Stimulated activated CD4-positive, alpha-beta T cell treated with anti-CD3 and anti-CD28 coated beads, Interleukin-12 subunit alpha, Interleukin-12 subunit beta, amount 100 ng/mL, for 48 hours (primary cell): ENCODE measurements at places on chromosomes 1 and 21.

- no peak for DNase-seq
Observed at GRCh38 chr1:22331618-22332423, 119.8 kb upstream of the ZBTB40 start.

DNA sequence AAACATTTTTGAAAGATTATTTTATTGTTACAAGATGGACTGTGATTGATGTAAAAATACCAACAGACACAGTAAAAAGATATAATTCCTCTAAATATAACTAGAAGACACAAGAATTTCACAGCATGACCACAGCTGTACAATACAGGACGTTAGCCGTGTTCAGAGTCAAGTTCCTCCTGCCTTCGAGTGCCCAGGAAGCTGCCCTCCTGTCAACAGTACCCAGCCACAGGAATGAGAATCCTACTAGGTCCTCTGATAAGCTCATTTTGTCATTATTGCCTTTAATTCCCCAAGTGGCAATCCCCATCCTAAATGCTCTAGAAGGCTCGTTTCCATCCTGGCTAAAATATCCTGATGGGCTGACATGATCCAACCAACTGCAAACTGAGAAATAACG is 16.4 kb upstream of the CAPN2 start:
- no peak for DNase-seq

DNA sequence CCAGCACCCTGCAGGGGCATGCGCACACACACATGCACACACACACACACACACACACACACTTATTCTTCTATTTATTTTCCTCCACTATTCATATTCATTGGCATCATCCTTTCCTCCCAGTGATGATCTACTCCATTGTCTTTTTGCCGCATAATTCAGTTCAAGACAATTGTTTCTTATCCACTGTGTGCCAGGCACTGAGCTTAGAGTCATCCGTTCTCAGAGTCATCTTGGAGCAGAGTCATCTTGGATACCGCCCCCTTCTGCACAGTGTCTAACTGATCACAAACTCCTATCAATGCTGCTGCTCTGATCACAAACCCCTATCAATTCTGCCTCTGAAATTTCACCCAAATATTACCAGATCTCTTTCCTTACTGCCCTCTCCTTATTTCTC is 102.8 kb upstream of the PROX1 start:
- no peak for DNase-seq

DNA sequence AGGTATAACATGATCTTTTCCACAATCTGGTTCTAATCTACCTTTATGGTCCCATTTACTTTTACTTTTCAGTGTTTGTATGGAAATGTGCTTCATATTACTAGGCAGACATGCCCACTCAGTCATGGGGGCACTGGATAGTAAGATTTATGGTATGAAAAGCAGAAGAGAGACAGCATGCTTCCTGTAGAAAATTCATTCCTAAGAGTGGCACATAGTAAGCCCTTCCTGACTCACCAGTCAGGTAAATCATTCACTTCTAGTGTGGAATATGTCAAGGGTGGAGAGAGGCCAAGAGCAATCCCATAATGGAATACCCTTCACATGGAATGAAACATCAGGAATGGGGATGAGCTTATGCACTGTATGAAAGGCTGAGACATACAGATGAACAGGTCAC is 49.5 kb upstream of the BCL10 start:
- no peak for DNase-seq

DNA sequence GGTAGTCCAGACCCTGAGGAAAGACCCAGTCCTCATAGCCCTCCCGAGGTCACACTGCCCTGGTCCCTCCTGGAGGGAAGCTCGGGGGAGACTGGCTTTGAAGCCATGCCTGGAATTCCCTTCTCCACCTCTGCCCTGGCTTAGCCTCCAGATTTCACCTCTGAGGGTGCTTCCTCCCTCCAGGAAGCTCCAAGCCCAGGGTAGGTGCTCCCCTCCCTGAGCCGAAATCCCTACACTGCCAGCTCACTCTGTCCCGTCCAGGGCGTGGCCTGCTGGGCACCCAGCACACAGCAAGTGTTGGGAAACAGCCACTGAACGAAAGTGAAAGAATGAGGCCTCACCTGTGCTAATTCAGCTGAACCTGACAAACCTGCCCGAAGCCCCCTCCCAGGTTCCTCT is 6.0 kb upstream of the TNFRSF25 start:
- no peak for DNase-seq

GRCh38 chr1:93807311-93807930 is 71.6 kb downstream of the DNTTIP2 start:
- DNase-seq, result no peak

- no peak for DNase-seq
Observed at GRCh38 chr1:3036447-3037280, 15.4 kb downstream of the ACTRT2 start.

DNA sequence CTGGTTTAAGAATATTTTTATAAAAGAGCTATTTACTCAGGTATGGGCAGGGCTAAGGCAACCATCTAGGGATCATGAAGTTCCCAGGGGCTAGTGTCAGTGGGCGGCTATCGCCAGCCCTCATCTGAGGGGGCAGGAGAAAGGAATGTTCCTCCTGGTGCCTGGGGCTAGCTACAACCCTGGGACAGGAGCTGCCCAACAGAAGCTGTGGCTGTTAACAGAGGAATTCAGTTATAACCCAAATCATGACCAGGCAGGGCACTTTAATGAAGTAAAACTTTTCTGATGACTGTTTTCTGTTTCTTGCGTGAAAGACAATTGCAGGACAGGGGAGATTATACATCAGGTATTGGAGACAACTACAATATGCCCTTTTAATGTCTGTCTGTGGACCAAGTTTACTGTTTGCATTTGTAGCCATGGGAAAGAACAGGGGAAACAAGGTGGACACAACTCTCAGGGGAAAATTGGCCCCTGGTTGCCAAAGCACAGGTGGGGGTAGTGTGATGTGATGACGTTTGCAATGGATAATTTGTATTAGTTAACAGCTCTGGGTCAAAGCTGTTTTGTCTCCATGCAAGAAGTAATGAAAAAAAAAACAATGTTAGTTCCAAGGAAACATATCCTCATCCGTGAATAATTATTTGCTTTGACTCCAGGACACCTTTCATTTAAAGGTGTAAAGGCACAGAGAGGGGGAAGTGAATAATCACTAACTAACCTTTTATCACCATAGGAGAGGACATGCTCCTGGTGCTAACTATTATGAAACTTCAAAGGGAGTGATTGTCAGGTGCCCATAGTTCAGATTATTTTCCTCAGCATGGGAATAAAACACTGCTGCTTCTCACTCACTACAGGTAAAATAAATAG is 105.2 kb downstream of the TSEN15 start:
- DNase-seq, result no peak

DNA sequence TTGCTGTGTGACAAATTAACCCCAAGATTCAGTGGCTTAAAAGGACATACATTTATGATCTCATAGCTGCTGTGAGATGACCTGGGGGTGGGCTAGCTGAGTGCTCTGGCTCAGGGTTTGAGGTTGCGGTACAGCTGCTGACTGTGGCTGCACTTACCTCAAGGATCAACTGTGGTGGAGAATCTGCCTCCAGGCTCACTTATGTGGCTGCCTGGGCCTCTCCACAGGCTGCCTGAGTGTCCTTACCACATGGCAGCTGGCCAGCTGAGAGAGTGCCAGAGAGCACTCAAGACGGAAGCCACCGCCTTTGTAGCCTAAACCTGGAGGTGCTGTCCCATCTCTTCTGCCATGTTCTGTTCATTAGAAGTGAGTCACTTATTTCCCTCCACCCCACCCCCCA is 5.7 kb downstream of the LRRC71 start:
- peak; percentile 42 for DNase-seq

GRCh38 chr1:7250176-7250575 is 464.9 kb downstream of the CAMTA1 start:
- no peak for DNase-seq

GRCh38 chr1:33372677-33373076 is 51.8 kb upstream of the A3GALT2 start:
- DNase-seq, result no peak

GRCh38 chr1:159023723-159024122 is 14.0 kb downstream of the IFI16 start:
- DNase-seq, result no peak

- DNase-seq, result no peak
Observed at GRCh38 chr1:182520736-182521135, 68.3 kb downstream of the RNASEL start.

DNA sequence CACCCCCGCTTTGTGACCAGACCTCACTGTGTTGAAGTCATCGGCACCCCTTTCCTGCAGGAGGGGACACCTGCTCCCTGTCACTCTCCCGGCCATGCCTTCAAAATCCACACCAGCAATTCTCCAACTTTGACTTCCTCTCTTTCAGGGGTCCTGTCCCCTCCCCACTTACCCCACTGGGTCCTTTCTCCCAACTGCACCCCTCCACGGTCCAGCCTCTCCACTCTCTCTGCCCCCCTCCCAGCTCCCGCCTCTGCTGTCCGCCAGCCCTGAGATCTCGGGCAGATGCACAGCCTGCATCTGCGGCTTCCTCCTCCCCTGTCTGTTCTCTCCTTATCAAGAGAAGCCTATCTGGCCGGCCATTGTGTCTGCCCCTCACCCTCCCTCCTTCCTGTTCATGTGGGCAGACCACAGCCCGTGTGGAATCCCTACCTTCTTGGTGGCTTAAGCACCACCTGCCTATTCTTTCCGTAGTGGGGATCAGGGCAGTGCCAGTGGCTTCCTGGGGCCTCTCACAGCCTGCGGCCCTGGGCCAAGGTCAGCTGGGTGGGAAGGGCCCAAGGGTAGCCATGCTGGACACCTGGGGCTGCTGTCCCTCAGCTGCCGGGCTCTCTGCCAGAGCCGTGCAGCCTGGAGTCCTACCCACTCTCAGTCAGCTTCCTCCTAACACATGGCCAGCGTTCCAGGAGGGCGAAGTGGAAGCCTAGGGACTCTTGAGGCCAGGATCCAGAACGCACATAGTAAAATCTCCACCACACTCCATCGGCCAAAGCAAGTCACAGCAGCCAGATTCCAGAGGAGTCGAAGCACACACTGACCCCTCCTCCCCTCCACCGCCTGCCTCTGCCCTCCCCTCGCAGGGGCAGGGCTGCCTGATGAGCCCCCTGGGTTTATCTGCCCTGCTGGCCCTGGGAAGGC is 5.1 kb upstream of the HES4 start:
- DNase-seq, result no peak

DNA sequence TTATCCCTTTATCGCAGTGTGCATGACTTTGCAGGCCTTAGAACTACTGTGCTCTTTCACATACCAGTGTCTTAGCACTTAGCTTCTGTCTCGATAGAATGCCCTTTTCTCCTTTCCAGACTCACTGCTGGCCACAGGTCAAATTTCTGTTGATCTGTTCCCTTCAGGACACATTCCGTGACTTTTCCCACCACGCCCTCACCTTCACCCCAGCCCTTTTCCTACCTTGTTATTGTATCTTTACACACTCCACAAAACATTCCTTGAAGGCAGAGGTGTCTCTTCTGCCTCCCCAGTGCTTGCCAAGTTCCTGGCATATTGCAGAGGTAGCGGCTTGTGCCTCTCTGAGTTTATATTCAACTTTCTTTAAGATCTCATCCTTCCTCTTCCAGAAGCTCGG is 3.7 kb upstream of the IGSF9 start:
- DNase-seq, result no peak

- no peak for DNase-seq
Observed at GRCh38 chr1:49181033-49181432, 404.3 kb upstream of the BEND5 start.

DNA sequence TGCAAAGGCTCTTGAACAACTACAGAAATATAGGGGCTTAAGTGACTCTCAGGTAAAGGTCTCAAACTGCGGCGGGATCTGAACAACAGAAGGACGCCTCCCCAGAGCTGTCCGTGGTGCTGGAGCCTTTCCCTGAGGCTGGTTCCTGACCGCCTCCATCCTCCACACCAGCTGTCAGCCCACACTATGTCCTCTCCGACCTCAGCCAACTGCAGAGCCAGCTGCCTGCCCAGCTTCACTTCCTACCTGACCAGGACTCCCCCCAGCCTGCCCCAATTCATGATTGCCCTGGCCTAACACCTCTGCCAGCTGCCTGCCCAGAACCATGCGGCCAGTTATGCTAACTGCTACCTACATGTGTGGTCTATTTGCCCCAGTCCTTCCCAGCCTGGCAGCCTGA is 63.6 kb upstream of the ZC3H12A start:
- DNase-seq, result no peak

GRCh38 chr1:67599085-67599484 is 85.9 kb upstream of the GADD45A start:
- DNase-seq, result no peak

GRCh38 chr1:201335174-201335870 is 42.2 kb downstream of the TNNT2 start:
- no peak for DNase-seq

- no peak for DNase-seq
Observed at GRCh38 chr1:20626098-20626427, 7.2 kb upstream of the PINK1 start.

- DNase-seq, result no peak
Observed at GRCh38 chr1:91798740-91799139, 87.2 kb downstream of the TGFBR3 start.
